ENCODE measurements at places on chromosomes 11 and 22.
A peak's percentile ranks its signal among the peaks of the same experiment; 100 is the strongest.

- no peak for DNase-seq
These were observed 6.0 kb upstream of the SLC7A4 start for GRCh38 chr22:21038405-21038804.

DNA sequence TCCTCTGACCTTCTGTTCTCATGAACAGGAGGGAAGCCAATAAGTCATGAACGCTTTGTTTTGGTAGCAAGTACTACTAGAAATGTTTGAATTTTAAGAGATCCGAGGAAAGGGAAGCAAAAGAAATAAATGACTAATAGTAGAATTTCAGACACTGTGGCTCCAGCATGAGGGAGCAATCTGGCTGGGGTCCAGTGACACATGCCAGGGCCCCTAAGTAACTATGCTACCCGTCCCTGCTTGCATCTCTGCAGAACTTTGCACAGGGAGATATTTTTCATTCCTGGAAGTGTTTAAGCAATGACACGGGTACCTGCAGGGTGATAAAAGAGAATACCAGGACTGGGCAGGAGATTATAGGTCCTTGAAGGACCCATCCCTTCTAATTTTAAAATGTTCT is 7.3 kb upstream of the ADAMTS8 start:
- DNase-seq, result no peak

- DNase-seq, result no peak
These were observed 66.4 kb downstream of the LRRC32 start for GRCh38 chr11:76604081-76604625.

DNA sequence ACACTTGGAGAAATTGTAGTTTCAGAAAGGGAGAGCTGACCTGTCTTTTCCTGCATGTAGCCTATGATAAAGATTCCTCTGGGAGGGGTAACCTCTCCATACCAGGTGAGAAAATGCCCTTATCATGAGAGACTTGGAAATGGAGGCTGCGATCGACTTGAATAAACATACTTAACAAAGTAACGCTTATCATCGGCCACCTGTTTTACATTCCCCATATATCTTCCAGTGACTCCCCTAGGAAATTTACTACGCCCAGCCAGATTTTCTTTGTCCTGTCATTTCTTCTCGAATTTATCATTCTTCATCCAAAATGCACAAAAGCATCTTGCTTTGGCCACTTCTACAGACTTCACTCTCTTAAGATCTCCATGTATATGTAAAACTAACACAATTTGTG is 143.5 kb downstream of the CCDC81 start:
- DNase-seq, result no peak

DNA sequence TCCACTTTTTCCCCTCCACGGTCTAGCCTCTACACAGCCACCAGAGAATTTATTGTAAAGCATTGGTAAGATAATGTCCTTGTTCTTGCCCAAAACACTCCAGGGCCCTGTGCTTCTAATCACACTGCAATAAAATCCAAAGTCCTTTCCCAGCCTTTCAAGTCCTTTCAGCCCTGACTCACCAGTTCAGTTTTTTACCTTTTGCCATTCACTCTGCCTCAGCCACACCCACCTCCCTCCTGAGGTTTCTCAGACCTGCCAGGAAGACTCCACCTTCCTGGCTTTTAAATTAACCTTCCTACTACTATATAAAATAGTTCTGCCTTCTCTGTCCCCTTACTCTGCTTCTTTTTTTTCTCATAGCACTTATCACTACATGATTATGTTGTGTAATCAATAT is 91.0 kb upstream of the ARHGAP32 start:
- DNase-seq, result no peak

GRCh38 chr11:6443269-6444003 is 2.6 kb upstream of the HPX start:
- peak; percentile 58 for DNase-seq

DNA sequence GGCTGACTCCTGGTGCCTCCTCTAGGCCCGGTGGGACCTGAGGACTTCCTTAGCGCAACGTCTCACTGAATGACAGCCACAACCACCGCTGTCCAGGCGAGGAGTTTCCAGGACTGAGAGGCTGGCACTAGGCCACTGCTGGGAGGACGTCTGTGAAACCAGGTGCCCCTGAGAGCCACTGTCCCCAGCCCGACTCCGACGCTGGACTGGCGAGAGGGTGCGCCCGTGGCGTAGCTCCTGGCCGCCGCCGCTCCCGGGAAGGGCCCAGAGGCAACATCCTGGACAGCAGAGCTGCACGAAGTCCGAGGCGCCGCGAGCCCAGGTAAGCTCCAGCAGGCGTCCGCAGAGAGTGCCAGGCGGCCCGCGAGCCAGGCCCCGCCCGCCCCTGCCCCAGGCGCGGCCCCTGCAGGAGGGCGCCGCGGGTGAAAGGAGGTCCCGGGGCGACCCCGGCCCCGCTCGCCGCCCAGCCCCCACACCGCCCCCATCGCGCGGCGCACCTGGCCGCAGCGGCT is 525 bp downstream of the DGCR2 start:
- peak; percentile 50 for DNase-seq
